ENCODE measurements at places on chromosomes 4 and X. TPM values are rescaled to one million over a fixed set of nuclear protein-coding genes. Genes with fewer than 3 reads are reported as not detected.

Gene HTRA3
- 103 TPM for total RNA-seq

Gene PCDH18
- 3.6 TPM for total RNA-seq

Gene STARD8
- 10.2 TPM for total RNA-seq

Gene SMIM14
- total RNA-seq = 20.0 TPM

Gene ODAM
- not detected for total RNA-seq

Gene MAML3
- 2.6 TPM for total RNA-seq

Data from right cardiac atrium (tissue), 5 donors.